Activated naive CD8-positive, alpha-beta T cell treated with anti-CD3 and anti-CD28 coated beads for 36 hours (primary cell): ENCODE measurements at places on chromosomes 3 and 15. TPM values are rescaled to one million over a fixed set of nuclear protein-coding genes. Genes with fewer than 3 reads are reported as not detected.
A peak's percentile ranks its signal among the peaks of the same experiment; 100 is the strongest.

- no peak for DNase-seq
These were observed 123.7 kb upstream of the CLSTN2 start for GRCh38 chr3:139811331-139811730.

Gene LEKR1
- 2.4 TPM for total RNA-seq

Gene PLS1
- total RNA-seq, result 6.2 TPM

GRCh38 chr3:47342151-47342550 is 38.7 kb upstream of the PTPN23 start:
- no peak for DNase-seq

GRCh38 chr3:49793486-49794085 is 6.1 kb downstream of the CDHR4 start:
- DNase-seq, result no peak

Gene KNG1
- not detected for total RNA-seq

GRCh38 chr3:144148356-144148755 is 176.7 kb downstream of the DIPK2A start:
- no peak for DNase-seq

- DNase-seq, result no peak
These were observed 25.9 kb downstream of the ADGRG7 start for GRCh38 chr3:100635273-100635701.

- no peak for DNase-seq
These were observed 20.6 kb downstream of the FOXP1 start for GRCh38 chr3:71562938-71563337.

DNA sequence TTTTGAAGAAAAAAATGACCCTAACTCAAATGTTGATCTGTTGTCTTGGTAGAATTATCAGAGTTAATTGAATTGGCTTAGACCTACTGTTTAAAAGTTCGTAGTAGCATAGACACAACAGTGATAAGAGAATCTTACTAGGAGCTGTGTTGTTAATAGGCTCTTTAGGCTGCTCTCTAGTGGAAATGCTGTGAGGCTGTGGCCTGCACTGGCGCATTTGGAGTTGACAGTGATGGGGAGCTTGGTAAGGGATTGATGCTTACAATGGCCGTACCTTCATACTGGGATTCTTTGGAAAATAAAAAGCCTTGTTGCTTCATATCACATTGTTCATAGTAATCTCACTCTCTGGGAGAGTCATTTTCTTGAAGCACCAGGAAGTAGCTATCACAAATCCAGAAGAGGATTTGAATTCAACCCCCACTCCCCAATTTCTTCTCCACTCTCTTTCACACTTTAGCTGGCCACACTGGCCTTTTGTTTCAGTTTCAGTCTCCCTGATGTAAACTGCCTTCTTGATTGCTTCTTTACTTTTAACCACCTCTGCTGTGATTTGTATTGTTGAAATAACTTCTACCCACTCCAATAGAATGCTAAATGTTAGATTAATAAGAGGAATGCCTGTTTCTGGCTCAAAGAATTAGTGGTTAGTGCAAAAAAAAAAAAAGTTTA is 56.6 kb downstream of the CEP63 start:
- no peak for DNase-seq

DNA sequence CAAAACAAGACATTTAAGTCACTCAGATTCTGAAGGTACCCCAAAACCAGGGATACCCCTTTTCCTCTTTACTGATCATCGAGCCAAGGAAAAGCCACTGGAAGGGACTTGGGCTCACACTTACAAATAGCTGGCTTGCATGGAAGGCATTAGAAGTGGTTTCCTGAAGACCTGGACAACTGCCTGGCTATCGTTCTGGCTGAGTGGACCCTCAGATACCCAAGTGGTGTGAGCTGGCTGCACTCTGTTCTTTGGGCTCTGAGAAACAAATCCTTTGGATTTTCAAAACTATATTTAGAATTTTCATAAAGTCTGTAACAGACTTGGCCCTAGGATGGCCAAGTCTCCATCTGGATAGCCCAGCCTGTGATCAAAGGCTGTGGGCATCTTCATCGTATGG is 110.1 kb upstream of the CTDSPL start:
- no peak for DNase-seq

DNA sequence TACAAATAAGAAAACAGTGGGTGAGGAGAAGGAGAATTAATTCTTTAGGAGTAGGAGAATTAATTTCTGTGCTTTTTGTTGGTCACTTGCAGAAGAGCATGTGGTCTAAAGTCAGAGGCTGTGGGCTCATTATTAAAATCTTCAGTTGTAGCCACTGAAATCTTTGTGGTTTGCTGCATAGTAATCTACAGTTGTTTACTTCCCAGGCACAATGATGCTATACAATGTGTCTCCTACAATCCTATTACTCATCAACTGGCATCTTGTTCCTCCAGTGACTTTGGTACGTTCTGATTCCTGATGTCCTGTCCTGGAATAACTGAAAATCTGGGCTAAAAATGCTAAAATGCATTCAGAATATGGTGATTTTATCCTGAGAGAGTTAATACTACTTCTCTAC is 21.0 kb downstream of the IFT122 start:
- DNase-seq, result no peak

- DNase-seq, result no peak
These were observed 323.7 kb upstream of the AGTR1 start for GRCh38 chr3:148373961-148374360.

Gene NANOGP8
- not detected for total RNA-seq

GRCh38 chr15:76776480-76776879 is 128.7 kb downstream of the SCAPER start:
- DNase-seq, result no peak

DNA sequence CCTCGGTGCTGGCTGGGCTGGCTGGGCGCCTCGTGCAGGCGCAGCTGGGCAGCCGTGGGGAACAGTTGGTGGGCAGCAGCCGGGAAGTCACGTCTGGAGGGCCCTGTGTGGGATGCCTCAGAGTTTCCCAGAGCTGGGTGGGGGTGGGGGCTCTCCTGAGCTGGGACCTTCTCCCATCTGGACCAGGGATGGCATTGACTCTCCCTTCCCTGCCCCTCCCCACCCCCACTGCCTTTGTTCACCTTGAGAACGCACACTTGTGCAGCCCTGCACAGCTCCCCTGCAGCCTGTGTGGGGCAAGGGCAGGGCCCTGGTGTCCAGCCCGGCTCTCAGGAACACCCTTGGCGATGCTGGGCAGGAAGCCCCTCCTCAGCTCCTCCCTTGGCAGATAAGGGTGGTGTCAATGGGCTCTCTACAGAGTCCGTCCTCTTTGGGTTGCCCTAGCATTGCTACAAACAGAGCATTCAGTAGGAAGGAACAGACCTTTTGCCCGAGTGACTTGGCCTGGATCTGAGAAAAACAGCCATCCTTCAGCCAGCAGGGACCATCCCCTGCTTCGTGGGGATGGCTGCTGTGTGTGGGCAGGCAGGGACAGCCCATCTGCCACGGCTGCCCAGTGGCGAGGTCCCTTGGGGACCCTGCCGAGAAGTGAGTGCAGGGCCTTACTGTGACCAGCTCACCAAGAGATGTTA is 25.5 kb upstream of the KLF13 start:
- no peak for DNase-seq

Gene WDR72
- not detected for total RNA-seq

GRCh38 chr3:66938338-66938963 is 59.7 kb upstream of the KBTBD8 start:
- DNase-seq, result peak; percentile 1

GRCh38 chr3:11535243-11535960 is 108.3 kb downstream of the VGLL4 start:
- no peak for DNase-seq

Gene AP3B2
- 0.10 TPM for total RNA-seq

GRCh38 chr15:71313806-71314205 is 198.5 kb downstream of the THSD4 start:
- DNase-seq, result no peak

Gene MYL3
- total RNA-seq, result not detected

GRCh38 chr3:167671878-167672427 is 18.2 kb upstream of the WDR49 start:
- DNase-seq, result no peak

DNA sequence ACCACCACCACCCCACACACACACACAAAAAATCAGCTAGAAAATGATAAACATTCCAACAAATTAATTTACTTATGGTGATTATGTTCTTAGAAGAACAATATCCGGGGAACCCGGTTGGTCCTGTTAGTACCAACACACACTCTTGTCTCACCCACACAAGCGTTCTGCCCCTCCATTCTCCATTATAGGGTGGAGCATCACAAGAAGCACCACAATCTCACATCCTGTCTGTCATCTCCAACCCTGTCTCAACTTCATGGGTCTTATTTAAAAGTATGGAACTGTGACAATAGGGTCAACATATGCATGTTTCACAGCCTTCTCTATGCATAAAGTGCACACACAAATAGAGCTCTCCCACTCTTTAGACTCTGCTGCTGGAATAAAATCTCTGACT is 5.6 kb downstream of the GSK3B start:
- no peak for DNase-seq

DNA sequence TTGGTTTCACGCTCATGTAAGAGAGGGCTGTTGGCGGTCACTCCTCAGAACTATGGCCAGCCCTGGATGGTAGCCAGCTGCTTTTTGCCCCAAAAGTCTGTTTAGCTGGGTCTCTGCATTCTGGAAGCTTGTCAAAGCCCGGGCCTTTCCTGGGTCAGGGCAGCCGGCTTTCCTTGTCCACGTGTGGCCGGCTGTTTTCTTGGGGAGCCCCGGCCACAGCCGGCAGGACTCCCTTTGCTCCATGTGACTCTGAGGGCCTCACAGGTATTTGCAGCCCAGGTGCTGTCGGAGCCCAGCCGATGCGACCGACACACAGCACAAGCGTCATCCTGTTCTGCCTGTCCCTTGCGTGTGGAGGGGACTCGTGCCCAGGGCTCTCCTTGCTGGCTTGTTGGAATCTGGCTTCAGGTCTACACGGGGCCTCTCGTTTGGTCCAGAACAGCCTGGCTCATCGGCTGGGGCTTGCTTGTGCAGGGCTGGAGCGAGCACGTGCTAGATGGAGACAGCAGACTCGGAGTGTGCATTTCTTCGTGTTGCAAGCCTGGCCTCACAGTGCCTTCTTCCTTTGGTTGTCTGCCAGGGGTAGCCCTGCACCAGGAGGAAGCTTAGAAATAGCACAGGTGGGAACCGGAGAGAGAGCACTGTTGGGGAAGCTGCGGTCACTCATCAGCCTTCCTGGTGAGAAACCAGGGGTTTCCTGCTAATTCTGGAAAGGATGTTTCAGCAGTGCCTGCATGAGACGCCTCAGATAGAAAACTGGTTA is 51.5 kb downstream of the PGPEP1L start:
- DNase-seq, result no peak

- no peak for DNase-seq
These were observed 50.3 kb upstream of the SPRED1 start for GRCh38 chr15:38202361-38202760.

- DNase-seq, result no peak
These were observed 387.0 kb upstream of the CBLB start for GRCh38 chr3:106255870-106256248.

Gene NUP210
- total RNA-seq, result 131 TPM

DNA sequence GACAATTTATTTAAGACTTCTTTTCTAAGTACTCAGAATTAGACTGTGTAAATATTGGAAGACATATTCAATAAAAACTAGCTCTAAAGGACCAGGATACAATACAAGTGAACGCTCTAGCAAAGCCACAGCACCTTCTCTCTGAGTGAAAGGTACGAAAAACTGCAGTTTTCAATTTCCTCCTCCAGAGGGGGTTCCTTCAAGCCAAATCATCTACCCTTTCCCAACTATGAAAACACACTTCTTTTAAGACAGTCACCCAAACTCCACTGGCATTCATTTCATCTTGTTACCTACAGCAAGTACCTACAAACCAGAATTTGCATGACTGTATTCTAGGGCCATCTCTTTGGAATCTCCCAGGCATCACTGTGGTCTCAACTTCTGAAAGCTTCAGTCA is 165.8 kb downstream of the ERC2 start:
- DNase-seq, result no peak

GRCh38 chr15:39598958-39599845 is 18.3 kb downstream of the THBS1 start:
- DNase-seq, result no peak

DNA sequence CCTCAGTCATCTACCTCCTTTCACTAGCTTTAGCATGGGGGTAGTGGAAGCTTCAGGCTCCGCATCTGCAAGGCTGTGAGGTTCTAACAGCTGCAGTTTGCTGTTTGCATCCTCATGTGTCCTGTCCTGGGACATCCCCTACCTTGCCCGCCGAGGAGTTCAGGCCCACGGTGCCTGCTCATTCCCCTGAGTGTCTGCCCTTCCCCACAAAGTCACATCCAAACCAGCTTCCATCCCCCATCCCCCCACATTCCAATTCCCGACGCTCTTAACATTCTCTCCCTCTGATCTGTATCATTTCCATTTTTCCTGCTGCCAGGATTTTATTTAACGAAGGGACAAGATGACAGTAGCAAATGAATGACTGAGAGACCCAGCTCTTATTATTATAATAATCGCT is 43.8 kb downstream of the HRH1 start:
- no peak for DNase-seq

Gene SLC22A14
- total RNA-seq, result not detected

Gene NR2E3
- not detected for total RNA-seq

- DNase-seq, result no peak
These were observed 91.9 kb downstream of the ARNT2 start for GRCh38 chr15:80496096-80496495.

Gene CSPG4
- not detected for total RNA-seq

Gene SPINK8
- total RNA-seq, result not detected

DNA sequence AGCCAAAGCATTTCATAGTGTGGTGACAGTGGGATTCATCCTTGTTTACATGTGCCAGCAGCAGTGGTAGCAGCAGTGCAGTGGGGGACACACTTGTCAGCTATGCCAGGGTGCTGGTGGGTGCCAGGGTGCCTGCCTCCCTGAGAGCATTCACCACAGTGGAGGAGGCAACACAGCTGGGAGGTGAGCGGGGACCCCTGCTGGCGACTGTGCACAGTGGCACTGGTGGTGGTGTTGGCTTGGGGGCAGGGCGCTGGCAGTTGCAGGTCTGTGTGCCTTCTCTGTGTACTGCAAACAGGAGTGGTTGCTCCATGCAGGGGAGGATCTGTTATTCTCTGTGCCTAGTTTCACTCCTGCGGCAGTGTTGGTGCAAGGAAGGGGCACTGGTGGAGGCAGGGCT is 41.2 kb downstream of the CEP63 start:
- peak; percentile 14 for DNase-seq

GRCh38 chr3:112134335-112135124 is 1.5 kb upstream of the GCSAM start:
- no peak for DNase-seq

GRCh38 chr3:44284949-44285348 is 43.3 kb downstream of the TOPAZ1 start:
- no peak for DNase-seq

Gene RLBP1
- total RNA-seq, result not detected

DNA sequence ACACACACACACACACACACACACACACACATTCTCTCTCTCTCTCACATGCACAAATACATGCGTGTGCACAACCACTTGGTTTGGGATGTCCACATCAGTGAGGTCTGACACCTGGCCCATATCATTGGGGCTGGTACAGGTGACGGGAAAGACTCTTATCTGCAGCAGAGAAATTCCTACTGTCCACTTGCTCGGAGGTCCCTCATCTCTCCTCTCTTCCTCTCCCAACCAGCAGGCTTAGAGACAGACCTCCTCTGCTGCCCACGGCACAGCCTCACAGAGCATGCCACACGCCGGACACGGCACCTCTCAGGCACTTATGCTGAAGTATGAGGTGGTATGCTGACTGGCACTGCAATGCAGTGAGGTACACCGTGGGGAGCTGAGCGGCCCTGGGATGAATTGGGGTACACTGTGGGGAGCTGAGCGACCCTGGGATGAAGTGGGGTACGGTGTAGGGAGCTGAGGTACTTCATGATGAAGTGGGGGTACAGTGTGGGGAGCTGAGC is 41.7 kb downstream of the MAGEF1 start:
- DNase-seq, result no peak
